ENCODE measurements at places on chromosomes 7 and 10.

DNA sequence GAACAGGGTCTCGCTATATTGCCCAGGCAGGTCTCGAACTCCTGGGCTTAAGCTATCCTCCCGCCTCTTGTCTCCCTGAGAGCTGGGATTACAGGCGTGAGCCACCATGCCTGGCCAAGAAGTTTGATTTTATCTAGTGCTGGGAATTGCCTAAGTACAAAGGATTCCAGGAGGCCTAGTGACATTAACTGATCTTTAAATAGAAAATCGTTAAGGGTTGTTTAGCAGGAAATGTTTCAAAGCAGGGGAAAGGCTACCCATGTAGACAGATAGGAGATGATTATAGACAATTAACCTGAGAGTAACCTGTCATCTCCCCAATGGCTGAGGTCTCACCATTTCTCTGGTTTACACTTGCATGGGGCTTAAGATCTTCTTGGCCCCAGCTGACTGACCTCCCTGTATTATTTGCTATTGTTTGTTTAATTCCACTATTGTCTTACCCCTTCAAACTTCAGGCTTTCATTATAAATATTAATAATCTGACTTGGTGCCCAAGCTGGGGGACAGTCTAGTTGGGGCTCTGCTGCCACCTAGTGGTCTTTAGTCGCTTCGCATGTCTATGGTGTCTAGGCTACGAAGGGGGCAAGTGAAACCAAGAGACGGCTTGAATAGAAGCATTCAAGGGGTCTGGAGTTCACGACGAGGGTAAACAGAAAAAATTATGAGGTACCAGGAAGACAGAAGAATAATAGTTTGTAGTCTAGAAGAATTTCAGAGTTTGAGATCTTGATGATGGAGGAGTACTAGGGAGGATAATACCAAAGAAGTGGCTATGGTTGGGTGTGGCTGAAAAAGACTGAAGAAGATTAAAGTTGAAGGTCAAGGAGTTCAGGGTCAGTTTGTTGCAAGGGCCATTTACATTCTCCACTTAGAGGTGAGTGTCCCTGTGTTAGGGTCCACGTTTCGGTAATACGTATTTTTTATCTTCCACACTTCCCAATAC lies 40.4 kb upstream of the BPGM start:
- no peak for DNase-seq

GRCh38 chr10:79048639-79049550 lies 19.9 kb upstream of the ZMIZ1 start:
- DNase-seq: no peak

- DNase-seq: no peak
These were observed 728.0 kb downstream of the PARD3 start for GRCh38 chr10:34087095-34087418.

- no peak for DNase-seq
These were observed 87.5 kb upstream of the GJD4 start for GRCh38 chr10:35517431-35518181.

GRCh38 chr10:132787495-132788179 lies 1.7 kb upstream of the NKX6-2 start:
- no peak for DNase-seq

DNA sequence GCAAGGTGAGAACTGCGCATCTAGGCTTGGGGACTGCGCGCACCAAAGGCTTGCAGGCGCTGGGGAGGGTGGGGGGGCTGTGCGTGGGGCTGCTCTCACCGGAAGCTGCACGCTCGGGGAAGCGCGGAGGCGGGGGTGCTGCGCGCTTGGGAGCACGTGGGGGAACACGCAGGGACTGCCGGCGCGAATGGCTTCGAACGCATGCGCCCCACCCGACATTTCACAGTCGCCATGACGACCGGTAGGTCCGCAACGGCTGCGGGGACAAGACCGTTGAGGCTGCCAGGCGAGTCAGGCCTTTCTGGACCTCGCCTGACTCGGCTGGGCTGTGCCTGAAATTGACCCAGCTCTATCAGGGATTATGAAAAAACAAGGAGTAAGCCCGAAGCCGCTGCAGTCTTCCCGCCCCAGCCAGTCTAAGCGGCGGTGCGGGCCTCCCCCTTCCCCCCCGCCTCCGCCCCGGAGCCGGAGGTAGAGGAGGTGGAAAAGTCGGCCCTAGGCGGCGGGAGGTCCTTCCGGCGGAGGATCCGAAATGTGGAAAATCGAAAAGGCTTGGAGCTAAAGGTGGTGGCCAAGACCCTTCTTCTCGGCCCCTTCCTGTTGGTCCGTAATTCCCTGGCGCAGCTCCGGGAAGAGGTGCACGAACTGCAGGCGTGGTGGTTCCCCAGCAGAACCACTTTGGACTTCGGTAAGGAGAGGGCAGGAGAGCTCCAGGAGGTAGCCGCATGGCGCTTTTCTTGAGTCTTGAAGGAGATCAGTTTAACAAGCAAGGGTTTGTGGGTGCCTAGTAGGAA lies 34.9 kb upstream of the STEAP1 start:
- no peak for DNase-seq

DNA sequence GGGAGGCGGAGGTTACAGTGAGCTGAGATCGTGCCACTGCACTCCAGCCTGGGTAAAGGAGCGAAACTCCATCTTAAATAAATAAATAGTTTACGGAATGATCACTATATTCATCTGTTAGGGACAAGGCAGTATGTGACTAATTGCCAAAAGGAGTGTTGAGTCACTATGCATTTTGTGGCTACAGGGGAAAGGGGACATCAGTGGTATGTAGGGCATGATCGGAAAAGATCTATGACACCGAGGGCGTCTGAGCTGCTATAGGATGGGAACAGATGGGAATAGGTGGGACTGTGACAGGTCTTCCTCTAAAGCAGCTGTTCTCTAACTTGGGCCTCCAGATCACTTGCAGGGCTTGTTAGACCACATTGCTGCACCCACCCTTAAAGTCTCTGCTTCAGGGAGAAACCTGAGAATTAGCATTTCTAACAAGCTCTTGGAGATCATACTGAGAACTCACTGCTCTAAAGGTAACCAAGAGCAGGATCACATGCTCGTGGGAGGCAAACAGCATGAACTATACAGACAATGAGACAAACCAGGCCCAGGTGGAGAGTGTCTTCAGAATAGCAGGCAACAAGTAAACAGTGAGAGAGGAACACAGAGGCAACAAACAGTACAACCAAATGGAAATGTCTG lies 65.1 kb upstream of the ITGA8 start:
- DNase-seq: no peak

DNA sequence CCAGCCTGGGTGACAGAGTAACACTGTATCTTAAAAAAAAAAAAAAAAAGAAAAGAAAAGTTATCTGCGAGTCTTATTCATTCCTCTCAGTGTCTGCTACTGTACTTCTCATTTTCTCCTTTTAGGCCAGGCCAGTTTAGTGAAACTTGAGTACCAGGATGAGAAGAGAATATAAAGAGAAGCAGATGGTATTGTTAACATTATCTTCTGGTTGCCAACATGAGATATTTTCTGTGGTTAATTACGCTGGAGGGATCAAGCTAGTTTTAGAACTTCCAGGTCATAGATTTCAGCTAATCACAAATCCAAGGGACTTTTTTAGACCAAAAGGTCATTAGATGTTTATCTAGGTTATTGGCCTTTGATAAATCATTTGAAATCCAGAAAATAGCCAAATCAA lies 252.6 kb upstream of the SMIM30 start:
- DNase-seq: peak; percentile 13

- DNase-seq: no peak
These were observed 151.2 kb upstream of the FAM13C start for GRCh38 chr10:59513558-59513957.

DNA sequence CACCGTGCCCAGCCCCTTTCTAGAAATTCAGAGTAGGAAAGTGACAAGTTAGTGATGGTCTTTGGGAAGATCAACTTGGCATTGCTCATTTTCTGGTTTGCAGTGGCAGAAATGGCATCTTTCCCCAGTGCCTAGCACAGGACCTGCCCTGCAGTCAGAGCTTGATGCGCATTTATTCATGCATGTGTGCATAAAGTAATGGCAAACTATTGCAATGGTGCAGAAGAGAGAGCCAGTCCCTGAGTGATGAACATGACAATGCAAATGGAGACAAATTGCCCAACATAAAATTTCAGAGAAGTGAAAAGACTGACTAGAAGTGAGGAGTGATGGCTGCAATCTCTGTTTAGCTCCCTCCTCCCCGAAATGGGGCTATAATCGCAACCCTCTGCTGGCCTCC lies 268.2 kb downstream of the CCSER2 start:
- no peak for DNase-seq

GRCh38 chr7:22110227-22110839 lies 164.6 kb upstream of the CDCA7L start:
- DNase-seq: peak; percentile 70

- DNase-seq: no peak
These were observed 49.7 kb downstream of the COL17A1 start for GRCh38 chr10:104036069-104036384.

DNA sequence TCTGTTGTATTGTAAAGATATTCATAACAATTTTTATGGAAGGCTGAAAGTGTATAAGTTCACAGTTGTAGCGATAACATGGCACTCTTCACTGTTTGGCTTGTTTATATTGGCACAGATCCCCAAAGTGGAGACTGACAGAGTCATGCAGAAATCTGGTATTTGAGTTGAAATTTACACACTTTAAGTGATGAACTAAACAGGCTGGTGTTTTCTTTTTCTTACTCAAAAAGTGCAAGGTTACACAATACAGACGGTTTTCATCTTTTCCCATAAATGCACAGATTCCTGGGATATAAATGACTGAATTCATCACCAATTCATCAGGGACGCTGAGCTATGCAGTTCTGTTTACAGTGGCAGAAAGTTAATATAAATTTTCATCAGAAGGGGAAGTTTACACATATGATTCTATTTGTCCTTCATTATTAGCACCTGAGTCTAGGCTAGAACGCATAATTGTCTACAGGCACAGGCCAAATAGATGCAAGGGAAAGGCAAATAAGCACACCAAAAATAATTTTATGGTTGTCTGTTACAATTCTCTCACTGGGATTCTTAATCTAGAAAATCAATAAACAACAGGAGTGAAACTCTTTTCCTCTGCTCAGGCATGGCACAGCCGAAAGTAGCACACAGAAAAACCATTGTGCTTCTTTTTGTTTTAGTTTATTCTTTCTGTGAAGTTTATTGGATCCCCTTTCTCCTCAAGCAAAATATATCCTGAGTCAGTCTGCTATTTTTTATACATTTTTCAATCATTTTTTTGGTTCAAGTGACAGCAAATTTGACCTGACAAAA lies 88.0 kb downstream of the FOXP2 start:
- no peak for DNase-seq

DNA sequence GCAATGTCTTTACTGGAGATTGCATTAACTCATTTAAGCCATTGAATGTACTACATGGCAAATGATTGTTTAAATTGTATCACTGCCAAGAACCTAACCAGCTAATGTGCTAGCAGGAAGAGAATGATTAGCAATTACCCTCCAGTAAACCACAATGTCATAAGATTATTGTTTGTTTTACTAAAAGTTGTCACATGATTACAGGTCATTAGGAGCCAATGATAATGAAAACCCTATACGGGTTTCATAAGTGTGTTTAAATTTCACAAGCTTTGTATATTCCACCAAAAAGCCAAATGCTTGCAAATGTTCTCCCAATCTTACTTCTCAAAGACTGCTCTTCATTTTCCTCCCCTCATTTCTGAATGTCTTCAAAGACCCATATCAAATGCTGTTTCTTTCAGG lies 76.5 kb upstream of the PPP1R3C start:
- DNase-seq: no peak

- no peak for DNase-seq
These were observed 372.1 kb upstream of the MKI67 start for GRCh38 chr10:128498378-128498730.

DNA sequence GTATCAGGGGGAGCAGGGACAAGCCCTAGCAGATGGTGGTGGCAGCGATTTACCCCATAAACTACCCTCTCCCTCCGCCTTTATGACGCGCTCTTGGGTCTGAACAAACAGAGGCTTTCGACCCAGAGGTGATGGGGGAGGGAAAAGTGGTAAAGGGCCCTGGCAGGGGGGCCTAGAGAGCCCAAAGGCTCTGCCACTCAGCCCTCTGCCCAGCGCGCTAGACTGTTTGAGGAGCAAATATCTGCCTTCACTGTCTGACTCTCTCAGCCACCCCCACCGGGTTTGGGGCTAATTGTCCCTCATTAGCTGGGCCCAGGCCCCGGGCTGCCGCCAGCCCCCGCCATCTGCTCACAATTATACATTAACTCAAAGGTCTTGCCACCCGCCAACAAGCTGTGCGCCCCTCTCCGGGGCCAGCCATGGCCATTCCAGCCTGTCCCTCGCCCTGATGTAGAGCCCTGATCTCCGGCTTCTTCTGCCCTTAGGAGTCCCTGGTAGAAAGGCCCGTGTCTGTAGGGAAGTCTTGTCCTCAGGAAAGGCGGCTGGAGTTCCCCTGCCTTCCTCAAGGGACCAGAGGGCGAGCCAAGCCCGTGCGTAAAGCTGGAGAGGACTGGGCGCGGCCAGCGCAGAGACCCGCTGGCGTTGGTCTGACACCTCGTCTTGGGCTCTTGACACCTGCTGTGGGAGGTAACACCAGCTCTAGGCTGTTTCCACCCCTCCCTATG lies 1.9 kb upstream of the PAX4 start:
- DNase-seq: no peak

DNA sequence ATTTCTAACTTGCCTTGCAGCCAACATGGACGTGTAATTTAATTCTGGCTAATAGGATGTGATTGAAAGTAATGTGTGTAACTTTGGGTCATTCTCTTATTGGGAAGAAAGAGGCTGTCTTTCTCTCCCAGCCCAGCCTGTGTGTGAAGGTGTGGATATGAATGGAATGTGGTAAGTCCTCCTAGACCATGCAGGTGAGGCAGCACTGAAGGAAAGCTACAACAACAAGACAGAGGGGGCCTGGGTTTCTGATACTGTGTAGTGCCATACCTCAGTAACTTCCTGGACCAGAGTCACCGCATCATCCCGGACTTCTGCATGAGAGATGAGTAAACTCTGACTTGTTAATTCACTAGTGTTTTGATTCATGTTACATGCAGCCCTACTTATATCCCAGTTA lies 237.0 kb downstream of the EXOC4 start:
- DNase-seq: no peak

DNA sequence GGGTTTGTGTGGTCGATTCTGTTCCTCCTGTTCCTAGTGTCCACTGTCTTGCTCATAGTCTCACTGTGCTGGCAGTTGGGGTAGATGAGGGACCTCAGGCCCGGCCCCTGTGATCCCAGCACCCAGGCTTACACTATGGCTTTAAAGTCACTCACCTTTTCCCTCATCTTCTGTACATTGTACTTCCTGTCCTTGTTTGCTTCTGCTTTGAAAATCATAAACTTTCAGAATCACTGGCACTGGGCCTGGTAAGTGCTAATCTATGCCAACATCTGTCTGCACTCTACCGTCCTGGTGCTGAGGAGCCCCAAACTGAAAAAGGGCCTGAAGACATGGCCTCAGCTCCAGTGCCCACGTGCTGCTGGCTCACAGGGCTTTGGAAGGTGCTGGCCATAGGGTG lies 5.7 kb upstream of the TAS2R60 start:
- no peak for DNase-seq

GRCh38 chr7:123647106-123647730 lies 8.4 kb upstream of the LMOD2 start:
- no peak for DNase-seq

DNA sequence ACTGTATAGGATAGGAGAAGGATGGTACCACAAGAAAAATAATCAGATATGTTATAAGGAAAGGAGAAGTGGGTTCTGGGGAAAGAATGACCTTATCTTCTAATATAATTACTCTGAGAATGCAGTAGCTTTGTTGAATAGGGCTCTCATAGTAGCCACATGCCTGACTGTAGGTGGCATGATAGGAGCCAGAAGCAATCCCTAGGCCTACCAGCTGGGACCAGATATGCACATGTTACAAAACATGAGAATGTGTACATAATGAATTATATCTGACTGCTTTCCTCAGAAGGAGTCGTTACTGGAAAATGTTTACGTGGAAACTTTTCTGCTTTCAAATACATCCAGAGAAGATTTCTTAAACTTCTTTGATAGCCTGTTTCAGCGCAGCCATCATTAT lies 53.2 kb upstream of the FAM3C start:
- no peak for DNase-seq

Measured in AG04450 (cell line).